ENCODE measurements at places on chromosomes 1 and 21.

DNA sequence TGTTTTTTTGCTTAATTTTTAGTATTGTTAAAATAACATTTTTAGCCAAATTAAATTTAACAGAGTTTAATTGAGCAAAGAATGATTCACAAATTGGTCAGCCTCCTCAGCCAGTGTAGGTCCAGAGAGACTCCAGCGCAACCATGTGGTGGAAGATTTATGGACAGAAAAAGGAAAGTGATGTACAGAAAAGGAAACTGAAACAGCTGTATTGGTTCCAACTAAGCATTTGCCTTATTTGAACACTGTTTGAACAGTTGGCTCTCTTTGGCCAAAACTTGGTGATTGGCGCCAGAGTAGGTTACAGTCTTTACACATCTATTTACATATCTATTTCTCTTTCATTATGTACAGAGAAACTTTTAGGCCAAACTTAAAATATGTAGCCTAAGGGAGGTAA is 19.4 kb downstream of the RPS6KC1 start:
- peak; percentile 41 for DNase-seq

DNA sequence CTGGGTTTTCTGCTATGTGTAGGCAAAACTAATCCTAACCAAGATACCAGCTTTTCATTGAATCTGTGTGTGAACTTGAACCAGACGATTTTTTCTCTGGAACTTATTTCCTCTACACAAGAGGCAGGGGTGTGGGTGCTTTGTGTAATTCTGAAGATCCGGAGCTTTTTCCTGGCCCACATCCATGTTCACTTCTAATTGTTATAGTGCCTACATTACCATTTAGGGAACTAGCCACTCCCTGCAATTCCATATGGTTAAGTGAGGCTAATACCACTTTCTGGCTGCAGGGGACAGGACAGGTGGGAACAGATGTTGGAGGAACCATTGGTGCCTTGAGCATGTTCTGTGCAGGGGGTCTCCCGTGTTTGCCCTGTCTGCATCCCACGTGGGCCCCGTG is 83.4 kb upstream of the FMN2 start:
- no peak for DNase-seq

DNA sequence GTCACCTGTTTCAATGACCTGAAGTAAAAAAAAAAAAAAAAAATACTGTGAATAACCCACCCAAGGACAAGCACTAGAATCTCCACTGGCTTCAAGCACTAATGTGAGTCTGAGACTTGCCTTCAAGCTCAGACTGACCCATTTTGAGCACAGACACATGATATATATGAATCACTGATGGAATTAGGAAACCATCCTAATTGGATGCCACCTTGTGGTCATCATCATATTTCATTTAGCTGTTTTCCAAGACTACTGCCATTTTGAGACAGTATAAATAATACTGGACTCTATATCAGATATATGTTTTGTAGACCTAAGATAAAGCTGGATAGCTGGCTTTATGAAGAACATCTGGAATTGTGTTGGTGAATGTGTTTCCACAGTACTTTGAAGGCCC is 1232.0 kb downstream of the KCNT2 start:
- no peak for DNase-seq

- DNase-seq, result no peak
Measured at GRCh38 chr1:246000638-246001015, 506.5 kb downstream of the SMYD3 start.

DNA sequence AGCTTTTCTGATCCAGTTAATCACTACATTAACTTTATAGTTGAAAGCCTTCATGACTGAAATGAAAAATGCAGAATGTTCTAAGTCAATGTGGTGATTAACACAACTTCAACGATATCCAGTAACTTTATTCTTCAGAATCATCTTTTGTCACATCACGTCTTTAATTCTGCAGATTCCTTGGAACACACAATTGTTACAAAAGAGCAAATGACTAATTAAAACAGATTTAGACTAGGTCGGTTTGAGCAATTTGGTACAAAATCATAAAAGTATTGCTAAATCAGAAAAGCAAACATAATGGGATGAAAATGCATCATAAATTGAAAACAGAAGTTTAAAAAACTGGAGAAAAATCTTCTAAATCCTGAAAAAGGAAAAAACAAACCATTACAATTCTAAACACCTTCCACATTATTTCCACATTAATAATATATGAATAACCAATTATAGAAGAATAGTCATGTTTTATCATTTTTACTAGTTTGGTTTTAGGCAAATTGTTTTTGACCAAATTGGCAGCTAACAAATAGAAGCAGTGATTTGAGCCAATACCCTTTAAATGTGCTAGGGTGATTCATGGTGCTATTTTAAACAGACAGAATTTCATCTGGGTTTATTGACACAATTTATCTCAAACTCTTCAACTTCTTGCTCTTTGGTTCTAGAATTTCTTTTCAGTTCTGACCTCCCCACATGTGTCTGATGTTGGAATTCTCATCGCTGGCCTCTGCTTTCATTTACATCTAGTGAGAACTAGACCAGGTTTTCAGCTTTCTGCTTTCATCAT is 468.1 kb upstream of the PTBP2 start:
- DNase-seq, result no peak

DNA sequence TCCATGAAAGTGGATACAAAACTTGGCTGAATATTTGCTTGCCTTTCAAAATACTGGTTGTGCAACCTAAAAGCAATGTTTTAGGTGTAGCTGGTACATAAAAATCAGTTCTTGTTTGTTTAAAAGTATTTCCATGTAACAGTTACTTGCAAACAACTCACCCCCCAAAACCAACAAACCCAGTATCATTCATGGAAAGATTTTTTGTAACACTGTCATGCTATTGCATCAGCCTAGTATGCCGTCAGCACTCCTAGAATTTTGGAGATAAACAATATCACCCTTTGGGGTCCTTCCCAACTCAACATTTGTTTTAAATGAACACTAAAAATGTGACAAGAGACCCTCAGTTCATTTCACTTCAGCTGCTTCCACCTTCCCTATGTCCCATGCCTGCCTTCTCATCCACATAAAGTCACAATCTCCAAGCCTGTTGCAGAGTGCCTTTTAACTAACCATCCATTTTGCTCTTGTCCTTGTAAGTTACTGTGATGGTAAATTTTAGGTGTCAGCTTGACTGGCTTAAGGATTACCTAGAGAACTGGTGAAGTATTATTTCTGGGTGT is 425.3 kb downstream of the DUSP10 start:
- DNase-seq, result no peak

DNA sequence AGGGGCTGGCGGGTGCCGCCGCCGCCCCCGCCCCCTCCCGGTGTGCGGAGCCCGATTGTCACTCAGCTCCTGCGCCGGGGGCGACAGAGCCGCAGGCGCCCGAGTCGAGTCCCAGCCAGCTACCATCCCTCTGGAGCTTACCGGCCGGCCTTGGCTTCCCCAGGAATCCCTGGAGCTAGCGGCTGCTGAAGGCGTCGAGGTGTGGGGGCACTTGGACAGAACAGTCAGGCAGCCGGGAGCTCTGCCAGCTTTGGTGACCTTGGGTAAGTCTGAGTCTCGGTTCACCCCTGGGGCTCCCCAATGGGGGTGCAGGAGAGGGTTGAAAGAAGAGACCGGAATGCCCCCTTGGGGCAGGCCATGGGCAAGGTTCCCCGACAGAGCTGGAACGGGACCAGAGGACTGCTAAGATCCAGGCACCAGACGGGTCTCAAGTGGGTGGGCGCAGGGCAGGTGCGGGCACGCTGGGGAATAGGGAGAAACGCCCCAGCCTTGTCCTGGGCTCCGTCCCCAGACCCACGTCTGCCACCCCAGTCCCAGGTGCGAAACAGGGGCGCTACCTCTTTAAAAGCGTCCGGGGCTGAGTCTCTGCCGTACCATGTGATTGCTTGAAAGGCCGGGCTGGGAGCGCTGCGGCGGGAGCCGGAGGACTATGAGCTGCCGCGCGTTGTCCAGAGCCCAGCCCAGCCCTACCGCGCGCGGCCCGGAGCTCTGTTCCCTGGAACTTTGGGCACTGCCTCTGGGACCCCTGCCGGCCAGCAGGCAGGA is at the start of gene ADORA1:
TSS of gene ADORA1 (plus strand) at position 61 of the 765 bp plus-strand sequence. CDS start 1,116 bp downstream, outside the sequence.
- DNase-seq, result peak; percentile 66

DNA sequence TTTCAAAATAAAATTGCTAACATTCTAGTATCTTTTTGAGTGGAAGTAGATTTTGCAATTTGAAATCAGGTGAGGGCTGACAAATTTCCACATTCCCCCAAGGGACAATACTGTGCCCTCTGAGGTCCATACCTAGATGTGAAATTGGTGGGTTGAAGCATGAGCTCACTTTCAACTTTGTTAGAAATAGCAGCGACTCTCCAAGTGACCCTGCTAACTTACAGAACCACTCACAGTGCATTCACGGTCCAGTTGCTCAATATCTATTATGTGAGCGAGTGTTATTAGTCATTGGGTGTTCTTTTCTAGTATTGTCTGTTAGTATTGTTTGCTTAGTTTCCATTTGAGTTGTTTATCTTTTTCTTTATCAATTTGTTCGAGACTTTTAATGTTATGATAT is 53.6 kb upstream of the ASB17 start:
- no peak for DNase-seq

DNA sequence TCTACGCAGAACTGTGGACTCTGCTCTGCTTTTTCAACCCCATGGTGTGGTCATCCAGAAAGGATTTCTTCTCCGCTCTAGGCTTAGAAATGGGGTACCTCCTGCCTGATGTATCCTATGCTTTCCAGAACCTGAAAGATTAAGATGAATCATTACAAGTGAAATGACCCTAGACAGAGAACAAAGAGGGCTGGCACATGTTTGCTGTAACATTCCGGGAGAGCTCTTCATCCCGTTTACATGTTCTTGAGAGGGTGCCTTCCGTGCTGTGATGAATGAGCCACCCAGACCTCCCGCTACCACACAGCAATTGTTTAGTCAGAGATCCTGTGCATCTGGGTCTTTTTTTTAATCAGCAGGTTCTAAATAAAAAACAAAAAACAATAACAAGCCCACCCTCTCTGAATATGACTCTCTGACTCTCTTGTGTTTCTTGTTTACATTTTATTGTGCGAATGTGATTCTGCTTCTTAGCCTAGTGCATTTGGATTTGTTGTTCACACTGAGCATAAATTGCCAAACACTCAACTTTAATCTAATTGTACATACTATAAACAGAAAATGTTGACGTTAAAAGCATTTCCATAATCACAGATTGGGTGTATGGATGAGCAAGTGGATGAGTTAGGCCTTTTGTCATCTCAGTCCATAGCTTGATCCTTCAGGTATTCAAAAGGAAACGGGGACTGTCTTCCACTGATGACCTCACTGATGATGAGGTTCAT is 87.1 kb downstream of the GPR88 start:
- DNase-seq, result no peak

- peak; percentile 44 for DNase-seq
Measured at GRCh38 chr1:212457740-212458338, 25.1 kb downstream of the NENF start.

GRCh38 chr1:90334137-90334536 is 339.2 kb downstream of the ZNF326 start:
- no peak for DNase-seq

DNA sequence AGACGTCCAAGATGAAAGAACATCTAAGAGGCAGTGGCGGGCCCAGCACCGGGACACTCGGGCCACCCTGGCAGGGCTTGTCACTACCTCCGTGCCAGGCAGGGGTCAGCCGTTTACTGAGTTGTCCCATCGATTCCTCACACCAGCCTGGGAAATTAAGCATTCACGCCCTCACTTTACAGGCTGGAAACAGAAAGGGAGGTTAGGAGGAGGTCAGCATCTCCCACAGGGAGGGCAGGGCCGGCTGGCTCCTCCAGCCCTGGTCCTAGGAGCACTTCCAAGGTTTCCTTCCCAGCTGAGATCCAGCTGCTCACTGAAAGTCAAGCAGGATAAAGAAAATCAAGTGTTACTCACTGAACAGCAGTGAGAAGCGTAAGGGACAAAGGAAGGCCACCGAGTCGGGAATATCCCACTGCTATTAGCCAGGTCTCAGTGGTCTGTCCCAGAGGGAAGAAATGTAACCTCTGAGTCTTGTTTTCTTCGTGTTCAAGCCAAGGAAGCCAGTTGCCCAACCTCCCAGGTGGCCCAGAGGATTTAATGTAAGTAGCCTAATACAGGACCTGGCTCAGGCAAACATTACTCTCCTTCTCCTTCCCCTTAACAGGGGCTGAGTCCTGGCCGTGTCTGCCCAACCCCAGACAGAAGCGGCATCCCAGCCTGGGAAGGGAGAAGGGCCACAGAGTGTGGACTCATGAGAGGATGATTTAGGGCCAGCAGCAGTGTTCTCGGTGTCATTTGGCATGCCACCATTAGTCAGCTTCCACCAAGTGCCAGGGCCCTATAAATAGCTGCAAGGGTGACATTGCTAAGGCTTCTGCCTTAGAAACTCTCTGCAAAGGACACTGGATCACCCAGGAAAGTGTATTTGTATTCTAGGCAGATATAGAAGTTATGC is 203.1 kb upstream of the GALNT2 start:
- no peak for DNase-seq

GRCh38 chr1:234656944-234657654 is 47.1 kb upstream of the IRF2BP2 start:
- DNase-seq, result no peak

GRCh38 chr1:145871994-145872924 is 13.4 kb upstream of the PIAS3 start:
- DNase-seq, result no peak

GRCh38 chr1:172322219-172323061 is 98.0 kb upstream of the C1orf105 start:
- peak; percentile 70 for DNase-seq

- no peak for DNase-seq
Measured at GRCh38 chr21:25396135-25396711, 211.1 kb downstream of the MRPL39 start.
